ENCODE measurements at places on chromosomes 7 and 10.

DNA sequence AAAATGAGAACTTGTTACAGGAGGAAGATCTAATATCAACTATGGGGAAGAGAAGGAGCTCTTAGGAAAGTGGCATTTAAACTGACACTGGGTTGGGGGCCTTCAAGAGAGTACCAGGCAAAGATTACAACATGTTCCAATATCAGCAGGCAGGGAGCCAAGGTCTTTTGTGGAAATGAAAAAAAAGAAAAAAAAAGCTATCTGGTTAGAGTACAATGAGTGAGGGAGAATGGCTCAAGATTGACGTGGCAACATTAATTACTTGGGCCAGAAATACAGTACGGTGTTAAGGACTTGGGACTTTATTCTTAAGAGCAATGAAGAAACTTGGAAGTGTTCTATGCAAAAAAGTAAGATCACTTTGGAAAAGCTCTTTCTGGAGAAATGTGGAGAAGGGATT, 132.3 kb upstream of the CDK1 start:
- no peak for DNase-seq

DNA sequence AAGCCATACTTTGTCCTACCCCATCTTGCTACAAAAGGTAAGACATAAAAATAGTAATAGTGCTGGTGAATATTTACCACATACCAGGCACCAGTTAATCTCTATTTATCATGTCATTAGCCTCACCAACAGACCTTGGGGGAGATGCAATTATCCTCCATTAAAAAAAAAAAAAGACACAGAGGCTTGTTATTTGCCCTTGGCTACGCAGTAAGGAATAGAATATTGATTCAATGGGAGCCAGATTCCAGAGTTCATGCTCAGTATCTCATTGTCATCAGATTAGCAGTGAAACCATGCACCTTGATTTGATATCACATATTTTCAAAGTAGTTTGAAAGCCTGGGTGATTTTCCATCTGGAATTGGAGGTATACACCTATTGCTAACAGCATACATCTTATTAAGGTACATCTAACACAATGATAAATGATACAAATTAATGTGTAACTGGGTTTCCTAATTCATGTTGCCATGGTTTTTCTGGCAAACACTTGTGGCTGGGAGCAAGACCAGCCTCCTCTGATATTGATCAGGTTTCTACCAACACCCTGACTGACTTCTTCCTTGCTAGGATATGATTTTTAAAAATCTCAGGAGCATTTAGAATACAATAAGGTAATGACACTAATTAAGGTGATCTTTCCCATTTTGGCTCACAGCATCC, 67.1 kb upstream of the PRR15 start:
- DNase-seq, result no peak

DNA sequence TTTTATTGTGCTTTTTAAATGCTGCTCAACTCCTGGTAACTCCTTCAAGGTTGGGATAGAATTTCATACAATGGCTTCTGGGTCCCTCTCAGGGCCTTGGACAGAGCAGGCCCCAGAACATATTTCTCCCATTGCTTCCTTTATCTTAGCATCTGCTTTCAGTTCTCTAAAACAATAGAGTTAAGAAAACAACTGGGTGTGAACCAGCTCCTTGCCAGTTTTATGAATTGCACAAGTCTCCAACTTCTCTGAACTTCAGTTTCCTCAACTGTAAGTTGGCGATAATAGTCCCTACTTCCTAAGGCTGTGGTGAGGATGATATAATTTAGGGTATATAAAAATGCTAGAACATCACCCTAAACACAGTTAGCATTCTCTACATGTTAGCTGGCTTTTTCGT, 77.0 kb upstream of the INHBA start:
- DNase-seq, result no peak

DNA sequence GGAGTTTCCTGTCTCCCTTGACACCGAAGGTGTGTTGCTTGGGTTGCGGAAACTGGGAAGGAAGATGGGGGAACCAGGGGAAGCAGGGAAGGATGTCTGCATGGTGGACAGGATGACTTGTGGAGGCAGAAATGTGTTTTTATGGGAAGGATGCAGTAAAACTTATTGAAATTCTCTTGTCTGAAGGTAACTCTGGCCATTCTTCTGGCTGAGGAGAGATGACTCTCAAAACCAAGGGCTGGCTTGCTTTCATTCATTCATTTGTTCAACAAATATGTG, 1.5 kb downstream of the UBTD1 start:
- DNase-seq, result no peak

- DNase-seq, result no peak
Measured at GRCh38 chr7:34761627-34762026, 103.6 kb downstream of the NPSR1 start.

- no peak for DNase-seq
Measured at GRCh38 chr7:7251742-7252141, 69.4 kb downstream of the C1GALT1 start.

DNA sequence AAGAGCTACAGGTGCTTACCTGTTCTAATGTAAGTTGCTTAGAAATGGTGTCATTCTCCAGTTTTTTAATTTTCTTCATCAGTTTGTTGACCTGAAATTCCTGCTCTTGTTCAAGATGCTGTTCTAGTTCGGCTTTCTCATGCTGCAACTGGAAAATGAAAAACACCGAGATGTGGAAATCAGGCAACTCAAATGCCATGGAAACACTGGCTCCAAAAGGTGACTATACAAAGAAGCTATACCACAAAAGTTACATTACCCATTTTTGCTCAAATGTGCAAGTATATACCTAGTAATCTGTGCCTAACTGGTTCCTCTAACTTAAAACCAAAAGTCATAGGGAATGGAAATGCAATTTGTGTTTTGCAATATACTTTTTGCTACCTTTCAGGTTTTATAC, 73.8 kb downstream of the CCDC6 start:
- no peak for DNase-seq
